ENCODE measurements at places on chromosomes 3 and 15.

- peak; percentile 92 for DNase-seq
These were observed 55.6 kb downstream of the SMAD3 start for GRCh38 chr15:67120839-67121643.

DNA sequence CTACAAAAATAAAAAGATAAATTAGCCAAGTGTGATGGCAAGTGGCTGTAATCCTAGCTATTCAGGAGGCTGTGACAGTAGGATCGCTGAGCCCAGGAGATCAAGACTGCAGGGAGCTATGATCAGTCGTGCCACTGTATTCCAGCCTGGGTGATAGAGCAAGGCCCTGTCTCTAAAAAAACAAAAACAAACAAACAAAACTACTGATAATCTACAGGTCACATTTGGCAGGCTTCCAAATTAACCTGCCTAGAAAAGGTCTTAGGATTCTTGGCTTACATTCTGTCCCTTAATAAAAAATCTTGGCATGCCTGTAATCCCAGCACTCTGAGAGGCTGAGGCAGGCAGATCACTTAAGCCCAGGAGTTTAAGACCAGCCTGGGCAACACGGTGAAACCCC, 33.4 kb upstream of the SETD2 start:
- no peak for DNase-seq

DNA sequence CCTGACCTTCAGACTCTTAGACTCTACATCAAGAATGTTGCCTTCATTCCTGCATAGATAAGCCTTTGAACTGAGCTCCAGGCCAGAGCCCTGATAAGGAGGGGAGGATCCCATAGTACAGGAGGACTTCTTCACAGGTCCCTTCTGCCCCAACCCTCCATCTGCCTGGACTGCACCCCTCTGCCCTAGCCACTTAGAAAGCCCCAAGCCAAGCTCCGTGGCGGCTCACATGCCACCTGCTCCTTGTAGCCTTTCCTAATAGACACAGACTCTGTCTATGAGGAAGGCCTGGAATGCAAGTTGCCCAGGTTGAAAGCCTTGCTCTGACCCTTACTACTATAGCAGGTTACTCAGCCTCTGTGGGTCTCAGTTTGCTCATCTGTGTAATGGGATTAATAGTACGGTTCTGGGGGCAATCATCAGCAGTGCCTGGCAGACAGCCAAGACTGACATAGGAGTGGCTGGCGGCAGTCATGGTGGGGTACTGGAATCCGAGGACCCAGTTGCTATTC, 11.6 kb downstream of the PCSK6 start:
- no peak for DNase-seq

DNA sequence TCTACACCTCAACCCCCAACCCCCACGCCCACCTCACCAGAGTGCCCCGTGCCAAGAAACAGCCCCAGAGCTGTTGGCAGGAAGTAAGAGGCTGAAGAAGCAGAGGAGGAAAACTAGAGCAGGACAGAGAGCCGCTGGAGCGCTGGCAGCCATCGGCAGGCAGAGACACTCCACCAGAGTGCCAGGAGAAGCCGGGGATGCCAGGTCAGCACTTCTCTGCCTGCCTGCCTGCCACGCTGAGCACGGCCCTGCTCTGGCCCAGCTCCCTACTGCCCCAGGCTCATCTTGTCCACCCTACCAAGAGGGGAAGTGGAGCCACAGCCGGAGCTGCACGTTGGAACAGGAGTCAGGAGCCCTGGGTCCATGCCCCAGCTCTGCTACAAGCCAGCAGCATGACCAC, 29.7 kb downstream of the CACNA2D2 start:
- no peak for DNase-seq

DNA sequence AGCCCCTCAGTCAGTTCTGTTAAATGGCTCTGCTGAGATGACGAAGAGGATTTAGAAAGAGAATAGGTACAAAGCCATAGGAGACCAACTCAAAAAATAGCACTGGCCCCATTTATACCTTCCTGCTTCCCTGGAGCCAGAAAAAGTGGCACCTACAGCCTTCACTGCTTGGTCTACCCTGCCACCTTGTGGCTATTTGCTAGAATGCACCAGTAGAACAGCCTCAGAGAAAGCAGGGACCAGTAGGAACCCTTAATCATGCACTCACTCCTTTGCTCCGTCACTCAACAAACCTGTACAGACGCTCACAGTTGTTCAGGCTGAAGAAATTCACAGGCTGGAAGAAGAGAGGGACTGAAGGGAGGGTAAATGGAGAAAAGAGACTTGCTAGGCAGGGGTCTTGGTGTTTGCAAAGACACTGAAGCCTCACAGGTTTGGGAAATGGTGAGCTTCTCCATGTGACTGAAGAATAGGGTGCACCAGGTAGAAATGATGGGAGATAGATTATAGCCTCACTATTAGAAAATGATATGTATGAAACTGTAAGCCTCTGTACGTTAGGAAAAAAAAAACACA, 12.1 kb upstream of the RTP2 start:
- DNase-seq, result peak; percentile 74

DNA sequence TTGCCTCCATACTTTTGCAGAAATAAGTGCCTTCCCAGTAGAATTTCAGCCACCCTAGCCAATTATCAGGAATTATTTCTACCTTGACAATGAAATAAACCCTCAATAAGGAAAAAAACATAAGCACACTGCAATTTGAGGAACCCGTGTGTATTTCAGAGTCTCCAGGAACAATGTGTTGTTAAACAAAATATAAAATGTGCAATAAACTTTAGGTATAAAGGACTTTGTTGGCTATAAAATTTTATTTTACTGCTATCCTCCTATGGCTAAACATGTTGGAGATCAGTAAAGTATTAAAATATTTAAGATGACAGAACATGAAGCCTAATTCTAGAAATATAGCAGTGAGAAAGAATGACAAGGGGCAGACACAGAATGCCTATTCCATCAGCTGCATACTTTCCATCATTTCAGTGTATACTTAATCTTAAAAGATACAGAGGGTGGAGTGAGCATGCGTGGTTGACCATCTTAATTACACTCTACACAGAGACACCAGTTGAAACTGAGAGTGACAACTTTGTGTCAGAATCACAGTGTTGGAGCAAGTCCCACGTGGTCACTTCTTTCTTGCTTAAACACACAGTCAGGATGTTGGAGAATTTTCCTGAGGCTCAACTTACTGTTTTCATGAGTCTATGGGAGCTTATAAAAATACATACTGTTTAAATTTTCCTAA, 79.0 kb upstream of the SUCLG2 start:
- no peak for DNase-seq

GRCh38 chr3:102207151-102207571, 227.7 kb upstream of the ZPLD1 start:
- DNase-seq, result no peak

GRCh38 chr3:13771496-13771895, 108.4 kb downstream of the WNT7A start:
- no peak for DNase-seq

DNA sequence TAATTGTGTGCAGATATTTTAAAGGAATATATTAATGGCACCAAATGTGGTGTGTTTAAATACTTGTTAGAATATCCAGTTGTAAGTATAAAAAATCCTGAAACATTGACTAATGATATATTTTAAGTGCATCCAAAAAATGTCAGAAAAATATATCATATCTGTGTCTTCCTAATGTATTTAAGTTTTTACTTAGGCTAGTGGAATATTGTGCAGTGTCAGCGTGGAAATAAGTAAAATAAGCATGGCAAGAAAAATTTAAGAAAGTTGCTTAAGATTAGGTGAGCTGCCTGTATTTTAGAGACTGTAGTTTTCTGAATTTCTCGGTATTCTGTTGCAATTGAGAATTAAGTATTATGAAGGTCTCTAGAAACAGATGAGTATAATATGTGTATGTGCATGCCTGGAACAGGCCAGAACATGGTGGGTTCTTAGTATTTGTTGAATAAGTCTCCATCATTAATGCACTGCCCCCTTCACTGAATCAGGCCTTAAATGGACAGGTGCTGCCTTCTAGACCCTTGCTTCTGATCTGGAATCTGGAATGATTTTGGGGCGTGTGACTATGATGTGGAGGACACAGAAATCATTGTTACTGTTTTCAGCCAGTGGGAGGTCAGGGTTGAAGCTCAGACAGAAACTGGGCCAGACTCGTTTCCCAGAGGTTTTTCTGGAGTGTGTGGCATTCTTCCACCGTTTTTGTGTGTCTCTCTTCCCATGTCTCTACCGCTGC, 86.1 kb downstream of the TRAK1 start:
- DNase-seq, result no peak

- no peak for DNase-seq
These were observed 115.2 kb upstream of the KCNMB2 start for GRCh38 chr3:178421069-178421468.

DNA sequence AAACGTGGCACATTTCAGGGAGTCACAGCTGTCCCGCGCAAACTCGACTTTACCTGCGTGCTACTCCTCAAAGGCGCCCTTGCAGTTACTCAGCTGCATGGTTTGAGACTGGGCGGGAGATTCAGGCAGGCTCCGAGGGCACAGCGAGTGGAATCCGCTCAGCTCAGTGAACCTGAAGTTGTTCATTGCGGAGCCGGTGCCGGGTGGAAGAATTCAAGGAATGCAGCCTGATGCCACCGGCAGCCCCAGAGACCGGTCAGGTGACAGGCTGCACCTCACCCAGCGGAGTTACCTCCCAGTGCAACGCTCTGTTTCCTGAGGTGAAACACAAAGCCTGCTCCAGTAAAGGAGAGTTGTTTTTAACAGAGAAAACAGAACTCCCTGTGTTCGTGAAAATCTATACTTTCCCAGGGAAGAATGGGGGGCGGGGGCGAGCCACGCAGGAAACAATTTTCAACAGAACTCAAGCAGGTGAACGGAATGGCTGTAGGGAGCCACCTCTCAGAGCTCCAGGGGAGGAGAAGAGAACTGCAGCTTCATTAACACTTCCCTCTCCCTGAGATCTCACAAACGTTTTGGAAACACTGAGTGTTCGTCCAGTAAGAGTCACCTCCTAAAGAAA, 3.8 kb downstream of the VEPH1 start:
- DNase-seq, result peak; percentile 6

GRCh38 chr3:5312290-5312689, 124.8 kb downstream of the EDEM1 start:
- DNase-seq, result no peak

GRCh38 chr3:14801031-14801430, 17.7 kb upstream of the FGD5 start:
- no peak for DNase-seq

DNA sequence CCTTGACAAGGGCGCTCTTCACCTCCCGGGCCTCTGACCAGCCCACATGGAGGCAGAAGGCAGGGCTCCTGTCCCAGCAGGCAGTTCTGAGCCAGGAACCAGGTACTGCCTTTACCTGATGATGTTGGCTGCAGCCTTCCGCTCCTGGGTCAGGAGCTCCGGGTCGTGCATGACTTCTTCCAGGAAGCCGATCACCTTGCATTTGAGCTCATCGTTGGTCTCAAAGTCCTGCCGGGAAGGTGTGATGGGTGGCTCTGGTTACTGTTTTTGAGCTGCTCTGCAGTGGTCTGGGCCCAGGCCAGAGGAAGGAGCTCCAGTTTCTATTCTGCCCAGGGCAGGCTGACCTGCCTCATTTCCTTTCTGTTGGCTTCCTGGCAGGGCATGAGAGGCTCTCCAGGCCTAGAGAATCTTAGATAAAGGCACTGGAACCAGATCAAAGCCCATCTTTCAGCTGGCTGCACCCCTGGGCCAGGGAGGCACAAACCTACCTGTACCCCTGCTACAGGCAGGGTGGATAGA, 53.2 kb upstream of the CTSH start:
- DNase-seq, result no peak

DNA sequence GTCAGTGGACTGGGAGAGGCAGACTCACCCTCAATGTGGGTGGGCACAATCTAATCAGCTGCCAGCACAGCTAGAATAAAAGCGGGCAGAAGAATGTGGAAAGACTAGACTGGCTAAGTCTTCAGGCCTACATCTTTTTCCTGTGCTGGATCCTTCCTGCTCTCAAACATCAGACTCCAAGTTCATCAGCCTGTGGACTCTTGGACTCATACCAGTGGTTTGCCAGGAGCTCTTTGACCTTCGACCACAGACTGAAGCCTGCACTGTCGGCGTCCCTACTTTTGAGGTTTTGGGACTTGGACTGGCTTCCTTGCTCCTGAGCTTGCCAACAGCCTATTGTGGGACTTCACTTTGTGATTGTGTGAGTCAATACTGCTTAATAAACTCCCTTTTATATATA, 68.0 kb downstream of the CNTN3 start:
- DNase-seq, result no peak

DNA sequence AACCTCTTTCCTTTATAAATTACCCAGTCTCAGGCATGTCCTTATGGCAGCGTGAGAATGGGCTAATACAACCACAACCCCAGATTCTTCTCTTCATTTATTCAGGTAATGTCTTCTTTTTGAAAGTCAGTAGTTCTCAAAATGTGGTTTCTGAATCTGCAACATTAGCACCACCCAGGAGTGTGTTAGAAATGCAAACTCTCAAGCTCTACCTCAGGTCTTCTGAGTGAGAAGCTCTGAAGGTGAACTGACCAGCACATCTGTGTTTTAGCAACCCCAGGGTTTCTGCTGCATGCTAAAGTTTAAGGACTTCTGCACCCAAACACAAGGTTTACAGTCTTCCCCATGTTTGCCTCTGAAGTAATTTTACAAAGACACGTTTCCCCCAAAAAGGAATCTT, 22.3 kb upstream of the TRIM59 start:
- no peak for DNase-seq

DNA sequence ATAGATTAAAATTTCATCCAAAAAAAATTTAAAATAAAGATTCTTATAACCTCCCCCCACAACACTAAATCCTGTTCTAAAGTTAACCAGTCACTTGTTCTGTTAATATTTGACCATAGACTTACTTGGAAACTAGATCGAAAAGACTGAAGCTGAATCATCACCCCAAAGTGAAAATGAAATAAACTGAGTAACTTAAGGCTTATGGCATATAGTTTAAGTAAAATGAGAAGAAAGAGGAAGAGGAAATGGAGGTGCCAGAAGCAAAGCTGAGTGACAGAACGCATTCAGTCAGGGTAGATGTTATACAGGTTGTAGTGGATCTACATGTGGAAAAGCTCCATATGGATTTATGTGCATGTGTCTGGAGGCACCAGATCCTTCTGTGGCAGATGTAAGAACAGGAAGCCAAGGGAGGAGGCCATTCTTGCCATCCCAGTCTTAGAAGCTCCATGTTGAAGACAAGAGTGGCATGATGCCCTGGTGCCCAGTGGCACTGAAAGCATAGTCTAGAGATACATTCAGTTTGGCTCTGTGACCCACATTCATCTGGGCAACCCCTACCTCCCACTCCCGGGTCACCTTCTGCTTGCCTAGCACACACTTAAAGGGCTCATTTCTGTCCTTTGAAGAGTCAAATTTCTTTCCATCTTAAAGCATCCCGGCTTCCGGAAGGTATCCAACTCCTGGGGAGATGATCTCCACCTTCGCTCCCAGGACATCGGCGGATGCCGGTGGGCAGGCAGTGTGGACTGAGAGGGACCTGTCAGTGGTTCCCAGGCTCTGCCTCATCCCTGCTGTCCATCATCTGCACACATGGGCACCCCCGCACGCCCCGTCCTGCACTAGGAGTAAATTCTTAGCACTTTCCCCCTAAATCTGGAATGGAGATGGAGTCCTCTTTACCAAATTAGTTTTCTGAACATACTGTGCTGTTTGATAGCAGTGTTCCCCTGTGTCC, 90.8 kb downstream of the NEO1 start:
- peak; percentile 5 for DNase-seq

Measured in stimulated activated naive CD8-positive, alpha-beta T cell treated with anti-CD3 and anti-CD28 coated beads, Interleukin-15, Interleukin-2, amounts not matched to agents 100 U/mL and 50 U/mL, for 24 hours (primary cell).